ENCODE measurements at places on chromosomes 2 and 18.

DNA sequence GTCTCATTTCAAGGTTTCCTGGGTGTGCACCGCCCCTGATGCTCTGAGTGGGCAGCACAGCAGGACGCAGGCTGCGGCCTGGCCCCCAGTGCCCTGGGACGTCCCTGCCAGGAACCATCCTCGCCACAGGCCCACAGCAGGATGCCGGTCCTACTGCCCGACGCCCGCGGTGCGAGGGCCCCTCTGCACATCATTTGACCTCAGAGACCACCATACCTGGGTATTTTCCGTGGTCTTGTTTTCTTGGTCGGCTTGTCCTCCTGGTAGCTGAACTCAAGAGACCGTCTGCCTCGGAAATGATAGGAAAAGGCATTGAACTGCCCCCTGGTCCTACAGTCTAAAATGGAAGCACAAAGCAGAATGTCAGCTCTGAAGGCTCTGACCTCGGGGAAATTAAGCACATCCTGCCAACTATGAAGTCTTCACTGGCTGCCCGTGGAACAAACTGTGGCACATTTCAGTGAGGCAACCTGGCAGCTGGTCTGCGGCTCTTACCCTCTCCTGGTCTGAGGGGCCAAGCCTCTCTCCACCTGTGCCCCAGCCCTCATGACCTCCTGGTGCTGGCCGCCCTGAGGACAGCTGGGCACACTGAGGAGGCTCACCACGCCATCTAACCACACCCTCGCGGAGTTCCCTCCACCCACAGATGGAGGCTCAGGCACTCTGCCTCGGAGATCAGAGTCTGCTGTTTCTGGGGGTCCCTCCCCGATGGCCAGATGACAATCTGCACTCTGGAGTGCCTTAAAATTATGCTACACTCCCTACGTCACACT lies 105.0 kb downstream of the PXDN start:
- DNase-seq, result no peak

GRCh38 chr2:71332435-71332796 lies 834 bp downstream of the ZNF638 start:
- DNase-seq, result no peak

DNA sequence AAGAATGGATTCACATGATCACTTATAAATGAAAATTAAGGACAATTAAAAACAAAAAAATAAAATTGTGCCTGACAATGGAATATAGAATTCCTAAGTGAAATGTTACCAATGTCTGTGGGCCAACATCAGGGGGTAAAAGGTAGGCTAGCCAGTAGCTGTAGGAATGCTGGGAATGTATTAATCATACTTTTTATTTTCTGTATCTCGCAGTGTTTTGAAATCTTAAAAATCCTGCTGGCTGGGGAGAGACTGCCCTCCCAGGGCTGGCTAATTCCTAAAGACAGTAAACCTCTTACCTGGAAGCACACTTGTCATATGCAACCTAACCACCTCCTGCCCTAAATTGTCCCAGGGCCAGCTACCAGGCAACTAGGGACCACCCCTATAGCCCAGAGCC lies 69.8 kb downstream of the REV1 start:
- DNase-seq, result no peak

GRCh38 chr18:57776767-57777166 lies 26.3 kb downstream of the ATP8B1 start:
- DNase-seq, result no peak

DNA sequence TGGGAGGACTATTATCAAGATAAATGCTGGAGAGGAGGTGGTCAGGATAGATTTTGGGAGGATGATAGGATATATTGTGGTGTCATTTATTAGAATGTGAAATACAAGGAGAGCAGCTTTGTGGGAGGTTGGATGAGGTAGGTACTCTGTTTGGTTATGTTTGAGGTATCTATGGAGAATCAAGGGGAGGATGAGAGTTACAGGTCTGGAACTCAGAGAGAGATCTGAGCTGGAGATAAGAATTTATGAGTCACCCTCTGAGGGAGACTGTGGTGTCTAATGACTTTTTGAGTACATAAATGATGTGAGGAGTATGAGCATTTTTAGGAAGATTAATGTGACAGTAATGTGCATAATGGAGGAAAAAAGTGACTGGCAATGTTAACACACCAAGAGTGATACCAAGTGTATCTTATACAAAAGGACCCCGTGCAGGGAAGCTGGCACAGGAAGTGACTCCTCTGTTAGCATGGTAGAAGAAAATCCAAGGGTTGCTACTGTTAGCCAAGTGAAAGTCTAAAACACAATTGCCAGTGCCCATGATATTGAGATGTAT lies 48.2 kb downstream of the CRIM1 start:
- DNase-seq, result peak; percentile 20

DNA sequence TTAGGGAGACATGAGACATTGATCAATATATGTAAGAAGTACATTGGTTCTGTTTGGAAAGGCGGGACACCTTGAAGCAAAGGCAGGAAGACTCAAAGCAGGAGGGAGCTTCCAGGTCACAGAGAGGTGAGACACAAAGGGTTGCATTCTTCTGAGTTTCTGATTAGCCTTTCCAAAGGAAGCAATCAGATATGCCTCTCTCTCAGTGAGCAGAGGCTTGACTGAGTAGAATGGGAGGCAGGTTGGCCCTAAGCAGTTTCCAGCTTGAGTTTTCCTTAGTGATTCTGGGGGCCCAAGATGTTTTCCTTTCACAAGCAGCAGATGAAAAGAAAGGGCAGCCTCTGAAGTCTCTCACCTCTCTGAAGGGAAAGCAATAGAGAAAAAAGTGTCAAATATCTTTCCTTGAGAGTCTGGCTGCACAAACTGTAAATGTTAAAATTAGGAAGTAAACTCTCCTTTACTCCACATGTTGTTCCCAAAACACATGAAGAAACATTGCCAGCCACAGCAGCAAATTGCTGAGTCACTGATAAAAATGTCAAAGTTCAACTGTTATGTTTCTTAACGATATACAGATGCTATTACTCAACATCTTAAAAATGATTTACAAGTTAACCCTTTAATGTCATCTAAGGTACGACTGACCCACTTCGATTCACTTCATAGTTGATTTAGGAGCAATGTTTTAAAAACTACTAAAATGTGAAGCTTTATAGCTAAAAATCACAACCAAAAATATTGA lies 40.3 kb downstream of the CYB5A start:
- no peak for DNase-seq

- DNase-seq, result peak; percentile 73
These were observed 64.0 kb downstream of the INPP4A start for GRCh38 chr2:98508709-98509066.

DNA sequence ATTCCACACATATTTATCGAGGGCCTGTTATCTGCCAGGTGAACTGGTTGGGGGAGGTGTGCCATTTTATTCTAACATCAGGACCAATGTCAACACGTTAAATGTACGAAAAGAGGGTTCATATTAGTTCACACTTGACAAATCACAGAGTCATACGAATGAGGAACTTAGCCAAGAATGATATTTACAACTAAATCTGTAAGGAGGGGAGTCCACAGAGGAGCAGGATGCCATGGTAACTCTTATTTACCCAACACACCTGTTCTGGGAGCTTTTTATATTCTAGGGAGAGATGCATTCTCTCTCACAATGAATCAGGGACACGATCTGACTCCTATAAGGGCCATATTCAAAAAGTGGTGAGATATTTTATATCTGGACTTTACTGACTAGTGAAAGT lies 144.1 kb downstream of the CDC42EP3 start:
- DNase-seq, result no peak

- DNase-seq, result no peak
These were observed 5.1 kb downstream of the SERPINB2 start for GRCh38 chr18:63892566-63892965.

GRCh38 chr2:55451699-55452098 lies 32.0 kb upstream of the CCDC88A start:
- DNase-seq, result no peak

- DNase-seq, result no peak
These were observed 30.9 kb upstream of the IER3IP1 start for GRCh38 chr18:47206945-47207637.

GRCh38 chr2:205696927-205697441 lies 14.7 kb downstream of the NRP2 start:
- DNase-seq, result no peak

- no peak for DNase-seq
These were observed 150.0 kb downstream of the LPIN1 start for GRCh38 chr2:11896386-11896785.

DNA sequence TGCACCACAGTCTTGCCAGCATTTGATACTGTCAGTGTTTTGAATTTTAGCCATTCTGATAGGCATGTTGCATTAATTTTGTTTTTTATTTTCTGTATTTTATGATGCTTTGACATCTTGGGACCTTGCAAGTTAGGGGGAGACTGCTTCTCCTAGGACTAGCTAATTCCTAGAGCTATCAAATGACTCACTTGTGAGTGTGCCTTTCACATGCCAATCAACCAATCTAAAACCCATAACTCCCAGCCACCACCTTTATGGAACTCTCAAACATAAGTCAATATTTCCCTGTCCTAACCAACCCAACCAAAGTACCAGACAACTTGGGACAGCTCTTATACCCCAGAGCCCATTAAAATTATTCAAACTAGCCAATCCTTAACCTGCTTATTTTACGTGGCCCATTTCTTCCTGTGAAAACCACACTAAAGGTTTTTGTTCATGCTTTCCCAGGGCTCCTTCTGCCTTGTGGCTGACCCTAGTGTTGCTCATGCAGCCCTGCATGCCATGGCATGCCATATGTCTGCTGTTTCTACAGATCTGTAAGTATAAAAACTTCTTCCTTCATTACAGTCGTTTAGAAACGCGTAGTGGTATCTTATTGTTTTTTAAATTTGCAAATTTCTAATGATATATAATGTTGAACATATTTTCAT lies 230.1 kb downstream of the GPD2 start:
- DNase-seq, result no peak

- no peak for DNase-seq
These were observed 585.9 kb downstream of the IRS1 start for GRCh38 chr2:226213717-226214116.

- no peak for DNase-seq
These were observed 63.0 kb upstream of the ACSL3 start for GRCh38 chr2:222797871-222798270.

DNA sequence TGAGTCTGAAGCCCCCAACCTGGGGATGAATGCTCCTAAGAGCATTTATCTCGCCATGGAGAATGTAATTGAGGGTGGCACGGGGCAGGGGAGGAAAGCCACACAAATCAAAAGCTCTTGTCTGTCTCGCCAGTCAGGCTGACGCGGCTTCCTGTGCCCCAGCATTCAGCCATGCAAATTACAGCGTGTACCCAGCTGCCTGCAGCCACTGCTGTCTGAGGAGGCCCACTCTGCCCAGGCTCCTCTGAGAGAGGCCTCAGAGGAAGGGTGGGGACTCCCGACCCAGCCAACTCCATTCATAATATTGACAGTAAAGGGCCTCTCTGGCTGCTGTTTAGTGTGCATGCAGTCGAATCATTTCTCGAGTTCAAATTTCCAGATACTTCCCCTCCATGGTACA lies 22.0 kb downstream of the SMAD7 start:
- DNase-seq, result peak; percentile 74

GRCh38 chr2:240143276-240143675 lies 2.8 kb upstream of the OTOS start:
- no peak for DNase-seq

GRCh38 chr2:237156031-237156856 lies 70.6 kb downstream of the COPS8 start:
- peak; percentile 70 for DNase-seq

DNA sequence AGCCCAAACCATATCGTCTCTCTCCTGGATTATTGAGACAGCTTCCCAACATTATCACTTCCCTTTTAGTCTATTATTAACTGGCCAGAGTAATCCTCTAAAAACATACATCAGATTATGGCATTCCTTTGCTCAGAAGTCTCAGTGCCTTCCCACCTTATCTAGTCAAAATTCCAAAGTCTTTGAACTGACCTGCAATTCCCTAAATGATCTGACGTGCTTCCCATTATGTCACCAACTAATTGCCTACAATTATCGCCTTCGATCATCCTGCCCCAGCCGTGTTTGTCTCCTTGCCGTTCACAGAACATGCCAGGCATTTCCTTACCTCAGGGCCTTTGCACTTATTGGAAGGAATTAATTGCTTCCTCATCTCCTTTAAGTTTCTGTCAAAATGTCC lies 332.4 kb downstream of the IRS1 start:
- DNase-seq, result no peak

DNA sequence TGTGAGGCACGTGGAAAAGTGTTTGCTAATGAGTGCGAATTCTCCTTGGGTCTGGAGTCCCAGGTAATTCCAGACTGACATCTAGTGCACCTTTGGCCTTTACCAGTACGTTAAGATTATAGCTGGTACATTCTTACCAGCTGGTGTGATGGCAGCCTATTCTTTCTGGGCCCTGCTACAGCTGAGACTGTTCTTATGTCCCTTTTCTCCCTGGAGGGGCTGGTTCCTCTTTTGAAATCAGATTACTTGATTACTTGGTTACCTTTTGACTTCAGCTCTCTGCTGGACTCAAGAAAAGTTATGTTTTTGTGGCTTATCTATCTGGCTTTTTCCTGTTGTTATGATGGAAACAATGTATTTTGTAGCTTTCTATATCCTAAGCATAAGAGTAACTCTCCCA lies 14.5 kb downstream of the CABYR start:
- no peak for DNase-seq

DNA sequence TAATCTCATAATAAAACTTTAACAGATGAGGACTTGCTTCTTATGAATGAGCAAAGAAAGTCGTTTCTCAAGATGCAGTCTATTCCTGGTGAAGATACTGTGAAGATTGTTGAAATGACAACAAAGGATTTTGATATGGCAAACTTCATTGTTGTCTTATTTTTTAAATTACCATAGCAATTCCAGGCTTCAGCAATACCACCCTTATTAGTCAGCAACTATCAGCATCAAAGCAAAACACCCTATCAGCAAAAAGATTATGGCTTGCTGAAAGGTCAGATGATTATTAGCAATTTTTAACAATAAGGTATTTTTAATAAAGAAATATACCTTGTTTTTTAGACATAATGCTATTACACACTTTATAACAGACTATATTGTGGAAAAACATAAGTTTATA lies 88.3 kb downstream of the COL5A2 start:
- DNase-seq, result no peak

DNA sequence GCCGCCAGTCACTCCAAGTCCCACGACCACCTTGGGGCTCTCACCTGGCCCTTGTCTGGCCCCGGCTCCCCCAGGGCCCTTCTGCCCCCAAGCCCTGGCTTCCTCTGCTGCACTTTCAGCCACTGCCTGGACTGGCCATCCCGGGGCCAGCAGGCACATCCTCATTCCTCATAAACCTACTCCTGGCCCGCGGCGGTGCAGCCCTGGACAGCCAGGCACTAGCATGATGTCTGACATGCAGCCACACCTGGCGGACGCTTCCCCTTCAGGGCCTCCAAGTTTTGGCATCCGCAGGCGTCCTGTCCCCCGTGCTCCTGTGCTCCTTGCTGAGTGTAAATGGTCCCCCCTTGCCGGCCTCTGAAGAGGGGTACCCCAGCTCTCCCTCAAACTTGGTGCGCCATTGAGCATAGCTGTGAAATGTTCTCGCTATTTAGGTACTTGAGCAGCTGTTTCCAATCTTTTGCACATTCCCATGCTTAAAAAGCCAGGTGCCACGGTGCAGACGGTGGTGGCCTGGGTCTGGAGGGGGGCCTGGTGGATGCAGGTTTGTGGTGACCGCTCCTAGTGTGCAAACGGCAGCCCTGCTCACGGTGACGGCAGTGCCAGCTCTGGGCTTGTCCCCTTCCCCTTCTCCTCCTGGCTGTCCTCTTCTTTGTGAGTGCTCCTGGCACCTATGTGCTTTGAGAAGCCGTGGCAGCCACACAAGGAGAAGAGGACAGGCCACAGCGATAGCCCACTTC lies 123.8 kb downstream of the MBP start:
- no peak for DNase-seq

Measured in T-helper 2 cell treated with Interferon-gamma antibody and Interleukin-4, amounts not matched to agents 5 μg/mL and 100 μg/mL, for 36 hours (primary cell).